ENCODE measurements at places on chromosomes 7 and 10.

DNA sequence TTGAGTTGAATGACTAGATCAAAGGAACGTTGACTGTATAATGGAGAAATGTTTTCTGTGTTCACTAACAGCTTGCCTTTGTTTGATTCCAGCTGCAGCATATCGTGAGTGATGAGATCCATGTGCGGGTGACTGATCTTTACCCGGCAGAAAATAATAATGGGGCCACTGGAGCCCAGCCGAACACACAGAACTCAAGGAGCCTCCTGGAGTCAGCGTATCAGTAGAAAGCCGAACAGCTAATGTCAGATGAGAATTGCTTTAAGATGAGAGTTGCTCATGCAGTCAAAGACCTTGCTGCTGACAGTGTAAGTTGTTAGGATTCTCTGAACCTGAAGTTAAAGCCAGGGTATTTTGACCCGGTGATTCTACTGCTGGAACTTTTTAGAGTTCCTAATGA is 34.3 kb upstream of the MTPAP start:
- DNase-seq, result no peak

GRCh38 chr7:138838166-138838565 is 40.2 kb upstream of the ATP6V0A4 start:
- DNase-seq, result no peak

DNA sequence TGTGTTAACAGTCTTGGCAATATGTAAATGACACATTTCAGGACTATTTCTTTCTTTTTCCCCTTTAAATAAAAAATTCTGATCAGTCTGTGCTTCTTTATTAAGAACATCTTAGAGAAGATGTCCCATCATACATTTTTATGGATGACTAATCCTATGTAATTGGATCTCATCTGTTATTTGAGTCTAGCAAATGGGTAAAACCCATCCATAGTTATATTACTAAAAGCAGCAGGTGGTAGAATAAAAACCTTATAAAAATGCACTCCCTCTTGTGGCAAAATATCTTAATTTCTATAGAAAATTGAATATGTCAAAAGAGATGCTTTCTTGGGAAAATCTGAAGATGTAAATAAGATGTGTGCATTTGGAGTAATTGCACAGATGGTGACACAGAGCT is 35.3 kb downstream of the TRRAP start:
- DNase-seq, result no peak

DNA sequence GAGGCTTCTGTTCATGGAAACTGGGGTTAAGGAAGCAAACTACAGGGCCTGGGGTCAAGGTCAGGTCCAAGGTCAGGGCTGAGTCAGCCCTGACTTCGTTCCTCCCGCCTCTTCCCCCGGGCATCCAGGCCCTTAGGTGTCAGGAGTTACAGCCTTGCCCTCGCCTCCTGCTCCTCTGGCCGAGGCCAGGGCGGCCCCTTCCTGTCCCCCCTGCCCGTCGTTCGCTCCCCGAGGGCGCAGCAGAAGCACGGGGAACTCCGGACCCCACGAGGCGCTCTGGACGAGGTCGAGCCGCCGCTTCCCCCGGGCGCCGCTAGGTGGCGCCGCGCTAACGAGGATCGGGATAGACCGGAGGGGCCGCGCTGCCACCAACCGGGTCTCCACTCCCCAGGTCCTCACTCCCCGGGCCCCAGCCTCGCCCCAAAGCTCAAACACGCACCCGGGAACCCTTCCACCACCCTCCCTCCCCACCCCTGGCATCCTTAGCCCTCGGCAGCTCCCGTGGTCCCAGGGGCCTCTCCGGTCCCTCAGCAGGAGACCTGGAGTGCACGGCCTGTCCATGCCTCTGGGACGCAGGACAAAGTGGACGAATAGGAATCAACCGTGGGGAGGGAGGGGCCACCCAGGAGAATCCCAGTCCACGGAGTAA is 59.2 kb upstream of the MYL10 start:
- peak; percentile 82 for DNase-seq

DNA sequence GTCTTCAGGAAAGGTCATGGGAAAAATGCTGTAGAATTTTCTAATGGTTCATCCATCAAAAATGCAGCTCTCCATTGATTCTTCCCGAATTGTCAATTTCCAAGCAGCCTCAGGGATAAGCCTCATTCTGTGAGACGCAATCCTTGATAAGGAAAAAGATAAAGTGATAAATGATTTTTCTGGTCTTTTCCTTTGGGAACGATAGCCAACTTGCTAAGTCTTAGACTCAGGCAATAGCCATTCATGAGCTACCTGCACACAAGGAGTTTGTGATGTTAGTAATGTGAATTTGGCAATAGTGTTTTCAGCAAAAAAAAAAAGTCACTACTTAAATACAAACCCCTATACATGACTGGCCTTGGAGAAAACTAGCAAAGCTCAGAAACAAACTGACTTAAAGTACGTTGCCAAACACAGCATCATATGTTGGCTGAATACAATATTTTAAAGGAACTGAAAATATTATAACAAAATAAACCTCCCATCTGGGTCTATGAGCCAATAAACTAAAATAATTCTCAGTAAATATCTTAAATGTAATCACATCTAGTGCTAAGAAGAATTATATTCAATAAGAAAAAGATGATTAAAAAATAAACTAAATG is 75.5 kb downstream of the KLF6 start:
- DNase-seq, result no peak

DNA sequence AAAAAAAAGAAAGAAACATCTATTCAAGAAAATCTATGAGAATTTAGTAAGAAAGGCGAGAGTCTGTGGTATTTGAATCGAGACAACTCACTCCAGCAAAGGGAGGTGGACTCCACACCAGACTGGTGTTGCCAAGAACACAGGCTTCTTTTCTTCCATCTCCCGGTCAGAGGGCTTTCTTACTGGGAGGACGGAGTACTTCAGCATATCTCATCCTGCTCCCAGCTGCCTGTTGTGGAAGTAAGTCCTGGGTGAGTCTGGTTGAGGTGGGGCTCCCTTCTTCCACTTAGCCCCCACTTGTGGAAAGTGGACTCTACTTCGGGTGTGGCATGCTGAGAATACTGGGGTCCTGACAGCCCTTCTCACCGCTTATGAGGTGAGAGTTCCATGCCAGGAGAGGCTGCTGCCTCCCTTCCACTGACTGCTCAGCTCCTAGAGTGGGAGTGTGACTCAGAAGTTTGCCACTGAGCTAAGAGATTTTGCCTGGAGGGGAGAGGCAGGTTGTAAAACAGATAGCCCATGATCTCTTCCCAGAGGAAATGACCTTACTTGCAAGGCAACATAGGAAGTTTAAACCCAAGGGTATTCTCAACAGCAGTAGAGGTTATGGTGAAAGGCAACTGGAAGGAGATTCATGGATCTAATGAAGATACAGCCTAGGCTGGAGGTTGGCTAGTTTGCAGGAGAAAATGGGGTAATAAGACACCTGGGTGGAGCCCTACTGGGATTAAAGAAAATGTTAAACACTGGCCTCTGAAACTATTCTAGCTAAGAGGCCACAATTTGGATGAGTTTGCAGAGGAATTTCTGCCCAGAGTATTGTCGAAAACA is 3.5 kb upstream of the NACAD start:
- DNase-seq, result no peak

GRCh38 chr7:20249920-20250319 is 32.7 kb upstream of the MACC1 start:
- no peak for DNase-seq

DNA sequence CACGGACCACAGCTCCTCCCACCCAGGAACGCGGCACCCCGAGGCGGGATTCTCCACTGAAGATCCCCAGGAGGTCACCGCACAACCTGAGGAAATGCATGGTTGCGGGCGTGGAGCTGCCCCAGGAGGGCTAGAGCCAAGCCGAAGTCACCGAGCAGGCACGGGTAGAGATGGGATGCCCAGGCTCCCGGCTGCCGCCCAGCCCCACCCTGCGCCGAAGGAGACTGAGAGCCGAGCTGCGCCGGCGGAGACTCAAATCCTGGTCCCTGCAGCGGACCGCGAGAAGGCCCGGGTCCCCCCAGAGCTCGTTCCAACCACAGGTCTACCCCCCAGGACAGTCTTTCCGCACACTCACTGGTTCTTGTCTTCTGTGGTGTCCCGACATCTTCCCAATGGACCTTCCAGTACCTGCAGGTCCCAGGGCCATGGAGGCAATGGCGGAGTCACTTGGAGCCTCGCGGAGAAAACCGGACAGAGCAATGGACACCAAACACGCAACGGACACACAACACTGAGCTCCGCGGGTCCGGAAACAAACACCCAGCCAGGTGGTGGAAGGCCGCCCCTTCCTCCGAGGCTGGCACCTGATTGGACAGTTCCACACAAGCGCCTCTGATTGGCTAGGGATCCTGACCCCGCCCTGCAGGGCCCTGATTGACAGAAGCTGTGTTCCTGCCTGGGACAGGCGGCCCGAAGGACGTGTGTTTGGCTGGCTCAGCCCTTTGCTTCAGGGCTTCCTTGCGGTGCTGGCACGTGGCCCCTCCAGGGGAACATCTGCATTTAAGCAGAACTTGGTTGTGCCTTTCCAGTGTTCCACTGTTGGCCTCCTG is 331.9 kb upstream of the NUPR2 start:
- DNase-seq, result no peak

GRCh38 chr10:44573821-44574220 is 188.9 kb upstream of the CXCL12 start:
- no peak for DNase-seq

DNA sequence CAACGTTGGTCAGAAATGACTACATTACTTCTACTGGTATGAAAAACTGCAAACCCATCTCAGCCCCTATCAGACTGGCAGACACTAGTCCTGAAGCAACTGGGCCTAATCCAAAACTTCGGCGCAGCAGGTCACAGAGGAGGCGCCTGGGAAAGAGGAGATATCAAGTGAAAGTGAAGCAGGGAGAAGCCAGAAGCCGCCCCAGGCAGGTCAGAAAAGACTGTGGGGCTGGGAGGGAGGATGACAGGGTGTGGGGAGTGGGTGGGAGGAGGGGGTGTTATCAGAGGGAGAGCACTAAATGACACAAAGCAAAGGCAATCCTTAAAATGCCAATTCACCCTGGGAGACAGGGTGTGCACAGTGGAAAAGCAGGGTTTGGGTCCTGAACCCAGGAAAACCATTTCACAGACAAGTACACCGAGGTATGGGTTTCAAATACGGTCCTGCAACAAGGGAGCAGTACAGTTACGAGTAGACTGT is 731 bp downstream of the CHCHD3 start:
- DNase-seq, result peak; percentile 48

DNA sequence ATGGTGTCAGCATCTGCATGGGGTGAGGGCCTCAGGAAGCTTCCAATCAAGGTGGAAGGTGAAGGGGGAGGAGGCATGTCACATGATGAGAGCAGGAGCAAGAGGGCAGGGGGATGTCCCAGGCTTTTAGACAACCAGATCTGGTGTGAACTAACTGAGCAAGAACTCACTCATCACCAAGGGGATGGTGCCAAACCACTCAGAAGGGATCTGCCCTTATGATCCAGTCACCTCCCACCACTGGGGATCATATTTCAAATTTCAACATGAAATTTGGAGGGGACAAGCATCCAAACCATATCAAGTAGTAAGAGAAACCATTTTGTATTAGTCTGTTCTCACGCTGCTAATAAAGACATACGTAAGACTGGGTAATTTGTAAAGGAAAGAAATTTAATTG is 33.6 kb downstream of the THNSL1 start:
- DNase-seq, result no peak

GRCh38 chr7:112084520-112084971 is 121.7 kb downstream of the DOCK4 start:
- no peak for DNase-seq

DNA sequence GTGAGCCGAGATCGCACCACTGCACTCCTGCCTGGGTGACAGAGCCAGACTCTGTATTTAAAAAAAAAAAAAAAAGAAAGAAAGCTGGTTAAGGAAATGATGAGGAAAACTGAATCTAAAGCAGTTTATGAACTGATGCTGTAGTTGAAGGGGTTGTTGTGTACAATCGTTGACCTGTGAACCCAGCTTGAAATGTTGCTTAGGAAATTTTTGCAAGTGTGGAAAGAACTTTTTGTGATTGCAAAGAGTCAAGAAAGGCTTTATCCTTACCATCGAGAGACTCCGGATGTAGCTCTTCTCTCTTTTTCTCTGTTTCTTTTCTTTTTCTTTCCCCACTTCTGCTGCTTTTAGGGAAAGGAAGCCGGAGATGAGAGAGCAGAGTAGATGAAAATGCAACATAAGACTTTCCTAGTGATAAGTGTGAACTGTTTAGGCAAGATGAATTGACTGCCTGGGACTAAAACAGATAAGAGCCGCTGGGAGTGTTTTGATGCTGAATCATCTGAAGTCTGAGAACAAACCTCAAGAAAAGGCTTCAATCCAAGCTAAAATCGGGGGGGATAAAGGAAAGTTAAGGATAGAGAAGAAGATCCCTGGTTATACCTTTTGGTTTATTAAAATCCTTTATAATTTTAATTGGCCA is 69.0 kb downstream of the TAF3 start:
- DNase-seq, result no peak

GRCh38 chr7:95904099-95904498 is 131.7 kb downstream of the DYNC1I1 start:
- no peak for DNase-seq

DNA sequence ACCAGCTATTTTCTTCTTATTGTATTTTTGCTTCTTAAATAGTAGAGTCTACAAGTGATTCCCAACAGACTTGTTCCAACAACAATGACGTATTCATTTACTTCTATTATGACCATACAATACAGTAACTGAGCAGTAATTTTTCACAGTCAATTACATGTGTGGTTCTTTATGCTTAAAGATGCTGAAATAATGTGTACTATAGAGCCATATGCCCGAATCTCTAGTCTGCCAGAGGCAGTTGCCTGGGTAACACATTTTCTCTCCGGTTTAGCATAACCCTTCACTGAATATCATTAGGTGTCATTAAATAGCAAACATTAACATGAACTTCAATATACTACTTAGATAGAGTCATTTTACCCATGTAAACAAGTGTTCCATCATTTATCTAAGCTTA is 75.0 kb downstream of the SLC25A13 start:
- DNase-seq, result no peak

DNA sequence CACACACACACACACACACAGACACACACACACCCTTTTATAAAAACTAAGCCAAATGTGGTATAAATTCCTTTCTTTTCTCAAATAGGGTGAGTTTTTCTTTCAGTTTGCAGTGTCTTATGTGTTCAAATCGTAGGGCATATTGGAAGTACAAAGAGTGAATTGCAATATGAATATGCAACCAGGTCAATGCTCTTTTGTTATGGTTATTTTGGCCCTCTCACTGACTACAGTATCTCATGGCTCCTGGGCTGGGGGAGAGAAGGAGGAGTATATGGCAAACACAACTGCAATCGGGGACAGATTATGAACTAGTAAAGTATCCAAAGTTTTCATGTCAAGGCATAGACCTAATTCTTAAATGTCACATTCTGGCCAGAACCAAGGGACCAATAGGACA is 301.9 kb downstream of the PLXDC2 start:
- no peak for DNase-seq

- no peak for DNase-seq
Measured at GRCh38 chr10:70145166-70145665, 1.3 kb downstream of the TYSND1 start.

- DNase-seq, result no peak
Measured at GRCh38 chr10:48749254-48749787, 64.6 kb downstream of the WDFY4 start.
